ENCODE measurements at places on chromosomes 12 and 14. TPM values are rescaled to one million over a fixed set of nuclear protein-coding genes. Genes with fewer than 3 reads are reported as not detected.

NXPH4 gene
- 0.56 TPM for total RNA-seq

ATG101 gene
- total RNA-seq, result 158 TPM

ANKRD13A gene
- total RNA-seq, result 449 TPM

VSX2 gene
- not detected for total RNA-seq

SSTR1 gene
- 1.1 TPM for total RNA-seq

OR9K2 gene
- not detected for total RNA-seq

TAS2R13 gene
- total RNA-seq, result 0.90 TPM

ERH gene
- total RNA-seq, result 189 TPM

HOXC6 gene
- total RNA-seq, result not detected

MUCL1 gene
- not detected for total RNA-seq

All from IMR-90 (cell line).